ENCODE measurements at places on chromosomes 3 and 15.

DNA sequence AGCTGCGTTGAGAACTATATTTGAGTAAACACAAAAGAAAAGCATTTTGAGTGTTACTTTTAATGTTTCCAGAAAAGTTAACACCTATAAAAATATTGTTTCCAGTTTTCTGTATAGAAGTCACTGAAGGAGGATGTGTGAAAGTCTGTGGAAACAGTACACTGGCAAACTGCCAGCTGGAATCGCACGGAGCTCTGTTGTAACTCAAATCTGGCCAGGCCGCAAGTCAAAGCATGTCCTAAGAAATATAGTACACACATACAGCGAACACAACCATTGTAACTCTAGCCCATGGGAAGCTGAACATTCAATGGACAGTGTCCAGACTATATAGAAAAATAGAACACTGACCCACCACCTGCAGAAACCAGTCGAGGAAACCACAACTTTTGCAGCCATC is 657.2 kb downstream of the FHIT start:
- DNase-seq = no peak

DNA sequence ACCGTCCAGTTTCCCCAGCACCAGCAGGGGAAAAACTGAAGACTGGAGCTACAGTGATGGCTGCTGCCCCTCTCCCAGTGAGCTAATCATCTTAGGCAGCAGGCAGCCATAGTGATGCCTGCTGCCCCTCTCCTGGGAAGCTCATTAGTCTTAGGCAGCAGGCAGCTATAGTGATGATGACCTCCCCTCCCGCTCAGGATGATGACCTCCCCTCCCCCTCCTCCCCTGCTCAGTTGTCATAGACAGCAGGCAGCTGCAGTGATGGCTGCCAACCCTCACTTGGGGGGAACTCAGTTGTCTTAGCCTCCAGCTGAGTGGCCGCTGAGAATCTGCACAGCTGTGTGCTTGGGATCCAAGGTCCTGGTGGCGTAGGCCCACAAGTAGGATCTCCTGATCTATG is 80.9 kb upstream of the MANF start:
- no peak for DNase-seq

- no peak for DNase-seq
Observed at GRCh38 chr3:159804726-159805410, 183.8 kb upstream of the IL12A start.

GRCh38 chr3:38022896-38023709 is 6.3 kb downstream of the PLCD1 start:
- DNase-seq = no peak

DNA sequence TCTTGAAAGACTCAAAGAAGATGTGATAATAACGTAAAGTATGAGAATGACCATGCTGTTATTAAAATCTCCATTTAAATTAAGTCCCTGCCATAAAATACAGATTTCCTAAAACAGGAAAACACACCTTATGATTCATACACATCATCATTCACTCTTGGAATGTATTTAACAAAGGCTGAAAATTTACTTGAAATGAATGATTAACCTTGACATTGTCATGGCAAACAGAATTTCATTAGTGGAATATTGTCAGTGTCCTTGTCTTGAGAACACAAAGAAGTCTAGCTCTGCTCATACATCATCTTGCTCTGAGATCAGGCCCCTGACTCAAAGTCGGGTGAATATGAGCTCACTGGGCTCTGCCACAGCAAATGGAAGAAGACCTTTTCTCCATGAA is 313.9 kb downstream of the FGF12 start:
- no peak for DNase-seq

Data from activated naive CD4-positive, alpha-beta T cell (primary cell).